ENCODE measurements at places on chromosomes 13 and 19. TPM values are rescaled to one million over a fixed set of nuclear protein-coding genes. Genes with fewer than 3 reads are reported as not detected.

ZBTB45 gene
- polyA plus RNA-seq = 7.5 TPM

PLA2G4C gene
- polyA plus RNA-seq = 14.9 TPM

TNNT1 gene
- polyA plus RNA-seq = 4.0 TPM

OR10H2 gene
- polyA plus RNA-seq = not detected

THAP8 gene
- polyA plus RNA-seq = 3.0 TPM

Measured in pancreas (tissue), 10 donors.